ENCODE measurements at places on chromosomes 2 and 18.

DNA sequence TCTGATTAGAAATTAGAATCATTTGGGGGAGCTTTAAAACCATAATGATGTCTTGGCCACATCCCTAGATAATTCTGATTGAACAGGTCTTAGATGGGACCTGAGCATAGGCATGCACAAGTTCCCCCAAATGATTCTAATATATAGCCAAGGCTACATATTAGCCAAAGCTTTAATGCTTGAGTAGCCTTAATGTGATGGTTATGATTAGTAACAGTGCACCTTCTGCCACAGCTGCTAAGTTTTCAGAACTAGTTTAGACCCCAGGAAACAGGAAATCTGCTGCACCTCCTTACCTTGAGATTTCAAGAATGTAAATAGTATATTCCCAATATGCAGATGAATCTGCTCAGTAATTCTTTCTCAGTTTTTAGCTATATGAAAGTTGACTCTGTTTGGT, 119.8 kb downstream of the PTPN4 start:
- no peak for DNase-seq

DNA sequence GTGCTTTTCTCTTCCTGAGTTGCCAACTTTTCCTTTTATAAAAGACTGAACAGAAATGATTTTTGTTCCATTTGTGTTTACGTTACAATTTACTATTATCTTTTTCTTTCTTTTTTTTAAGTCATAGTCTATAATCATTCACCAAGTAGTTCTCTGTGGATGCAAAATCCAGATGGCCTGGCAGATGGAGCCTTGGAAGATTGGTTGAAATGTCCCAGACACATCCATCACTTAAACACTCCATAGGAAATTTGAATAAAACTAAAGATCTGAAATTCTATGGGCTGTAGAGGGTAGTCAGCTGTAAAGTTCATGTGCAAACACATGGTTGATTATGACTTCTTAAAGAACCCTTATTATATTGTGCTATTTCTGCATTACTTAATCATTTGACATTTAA, 164.8 kb upstream of the DOCK10 start:
- no peak for DNase-seq

GRCh38 chr2:25617948-25618646, 55.3 kb downstream of the DTNB start:
- no peak for DNase-seq

- DNase-seq: peak; percentile 11
Measured at GRCh38 chr2:33275689-33276444, 200.6 kb upstream of the RASGRP3 start.

DNA sequence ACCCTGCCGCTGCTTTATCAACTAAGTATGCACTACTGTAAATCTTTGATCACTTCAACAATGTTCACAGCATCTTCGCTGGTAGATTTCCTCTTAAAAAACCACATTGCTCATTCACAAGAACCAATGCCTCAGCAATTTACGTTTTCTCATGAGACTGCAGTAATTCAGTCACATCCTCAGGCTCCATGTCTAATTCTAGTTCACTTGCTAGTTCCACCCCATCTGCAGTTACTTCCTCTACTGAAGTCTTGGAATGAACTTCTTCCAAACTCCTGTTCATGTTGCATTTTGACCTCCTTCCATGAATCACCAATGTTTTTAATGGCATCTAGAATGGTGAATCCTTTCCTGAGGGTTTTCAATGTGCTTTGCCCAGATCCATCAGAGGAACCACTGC, 35.8 kb downstream of the PRELID3A start:
- DNase-seq: no peak

- no peak for DNase-seq
Measured at GRCh38 chr2:104433657-104434056, 420.3 kb upstream of the POU3F3 start.

DNA sequence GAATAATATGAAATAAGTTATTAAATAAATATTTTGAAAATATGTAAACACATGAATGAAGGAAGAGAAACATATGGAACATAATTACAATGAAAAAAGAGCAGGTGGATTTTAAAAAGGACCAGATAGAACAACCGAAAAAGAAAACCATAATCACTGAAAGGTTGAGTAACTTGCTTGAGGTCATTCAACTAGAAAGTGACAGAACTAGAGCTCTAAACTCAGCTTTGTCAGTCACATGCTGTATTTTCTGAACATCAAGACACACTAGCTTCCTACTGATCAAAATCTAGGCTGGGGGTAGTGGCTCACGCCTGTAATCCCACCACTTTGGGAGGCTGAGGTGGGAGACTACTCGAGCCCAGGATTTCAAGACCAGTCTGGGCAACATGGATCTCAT, 30.0 kb upstream of the ITGAV start:
- DNase-seq: no peak

- no peak for DNase-seq
Measured at GRCh38 chr2:21500401-21500945, 376.7 kb downstream of the TDRD15 start.

DNA sequence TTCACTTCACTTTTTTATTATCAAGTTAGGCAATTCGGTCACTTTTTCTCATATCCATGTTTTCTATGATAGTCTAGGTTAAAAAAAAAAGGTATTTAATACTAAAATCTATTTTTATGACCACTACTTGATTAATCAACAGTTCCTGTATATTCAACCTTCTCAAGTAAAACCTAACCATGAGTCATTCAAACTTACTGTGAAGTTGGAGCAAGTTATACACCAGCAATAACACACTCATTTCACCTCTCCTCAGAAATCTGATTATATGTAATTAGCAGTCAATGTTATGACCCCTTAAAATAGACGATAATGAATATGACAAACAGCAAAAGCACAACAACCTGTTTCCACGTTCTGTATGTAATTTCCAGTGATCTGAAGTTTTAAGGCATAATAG, 35.0 kb upstream of the ADAM17 start:
- DNase-seq: no peak

- DNase-seq: no peak
Measured at GRCh38 chr2:129914538-129915302, 64.7 kb upstream of the RAB6C start.

GRCh38 chr2:241555711-241556110, 2.8 kb upstream of the BOK start:
- DNase-seq: no peak

- no peak for DNase-seq
Measured at GRCh38 chr2:217662984-217663602, 339.7 kb downstream of the TNS1 start.

- no peak for DNase-seq
Measured at GRCh38 chr2:72035518-72036172, 112.0 kb downstream of the CYP26B1 start.

- no peak for DNase-seq
Measured at GRCh38 chr2:164671664-164672396, 50.5 kb upstream of the GRB14 start.

DNA sequence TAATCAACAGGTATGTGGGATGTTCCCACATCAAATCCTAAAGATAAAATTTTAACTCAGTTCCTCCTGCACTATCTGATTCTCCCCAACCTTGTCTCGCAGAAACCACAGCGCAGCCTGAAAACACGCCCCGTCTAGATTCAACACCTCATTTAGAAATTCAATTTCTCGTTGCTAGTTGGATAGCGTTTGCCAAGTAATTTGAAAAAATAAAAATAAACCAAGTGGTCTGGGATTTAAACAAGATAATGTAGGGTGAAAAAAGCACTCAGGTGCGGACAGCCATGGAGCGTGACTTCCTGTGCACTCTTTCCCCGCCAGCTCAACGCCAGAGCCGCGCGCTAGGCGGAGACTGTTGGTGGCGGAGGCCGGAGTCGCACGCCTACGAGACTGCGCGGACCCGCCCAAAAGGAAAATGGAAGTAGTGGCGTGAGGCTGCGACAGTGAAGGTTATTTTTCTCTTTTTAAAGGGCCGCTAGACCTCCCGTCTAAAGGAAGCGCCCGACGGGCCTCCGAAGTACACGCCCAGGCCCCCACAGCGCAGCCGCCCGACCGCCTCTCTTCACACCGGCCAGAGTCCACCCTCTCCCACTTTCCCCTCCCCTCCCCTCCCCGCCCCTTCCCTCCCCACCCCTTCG, 615 bp upstream of the CCNT2 start:
- DNase-seq: peak; percentile 85

DNA sequence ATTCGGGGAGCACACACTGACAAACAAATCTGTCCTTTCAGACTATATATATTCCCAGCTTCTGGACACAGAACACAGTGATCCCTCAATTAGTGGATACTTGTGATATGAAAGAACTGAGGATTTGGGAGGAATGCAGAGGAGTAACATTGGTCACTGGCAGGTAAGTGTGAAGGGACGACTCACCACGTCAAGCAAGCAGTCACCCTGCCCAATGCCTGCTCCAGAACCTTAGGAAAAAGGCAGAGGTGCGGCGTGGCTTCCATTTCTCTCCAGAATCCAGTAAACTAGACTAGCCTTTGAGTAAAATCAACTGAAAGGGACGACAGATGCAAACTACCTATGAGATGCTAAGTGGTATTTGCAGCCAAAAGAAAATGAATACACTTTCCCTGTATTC, 1.1 kb downstream of the CCDC93 start:
- no peak for DNase-seq

DNA sequence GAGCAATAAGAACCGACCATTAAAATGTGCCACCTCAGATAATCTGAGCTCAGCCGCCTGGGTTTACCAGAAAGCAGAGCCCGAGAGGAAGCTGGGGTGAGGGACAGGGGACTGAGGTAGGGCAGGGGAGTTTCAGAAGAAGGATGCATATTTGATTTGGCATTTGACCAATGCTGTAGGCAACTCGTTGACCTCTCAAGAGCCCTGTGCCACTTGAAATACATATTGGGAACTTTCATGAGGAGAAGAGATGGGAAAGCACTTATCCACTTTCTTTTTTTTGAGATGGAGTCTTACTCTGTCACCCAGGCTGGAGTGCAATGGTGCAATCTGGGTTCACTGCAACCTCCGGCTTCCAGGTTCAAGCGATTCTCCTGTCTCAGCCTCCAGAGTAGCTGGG, 148.4 kb upstream of the SPRED2 start:
- no peak for DNase-seq

DNA sequence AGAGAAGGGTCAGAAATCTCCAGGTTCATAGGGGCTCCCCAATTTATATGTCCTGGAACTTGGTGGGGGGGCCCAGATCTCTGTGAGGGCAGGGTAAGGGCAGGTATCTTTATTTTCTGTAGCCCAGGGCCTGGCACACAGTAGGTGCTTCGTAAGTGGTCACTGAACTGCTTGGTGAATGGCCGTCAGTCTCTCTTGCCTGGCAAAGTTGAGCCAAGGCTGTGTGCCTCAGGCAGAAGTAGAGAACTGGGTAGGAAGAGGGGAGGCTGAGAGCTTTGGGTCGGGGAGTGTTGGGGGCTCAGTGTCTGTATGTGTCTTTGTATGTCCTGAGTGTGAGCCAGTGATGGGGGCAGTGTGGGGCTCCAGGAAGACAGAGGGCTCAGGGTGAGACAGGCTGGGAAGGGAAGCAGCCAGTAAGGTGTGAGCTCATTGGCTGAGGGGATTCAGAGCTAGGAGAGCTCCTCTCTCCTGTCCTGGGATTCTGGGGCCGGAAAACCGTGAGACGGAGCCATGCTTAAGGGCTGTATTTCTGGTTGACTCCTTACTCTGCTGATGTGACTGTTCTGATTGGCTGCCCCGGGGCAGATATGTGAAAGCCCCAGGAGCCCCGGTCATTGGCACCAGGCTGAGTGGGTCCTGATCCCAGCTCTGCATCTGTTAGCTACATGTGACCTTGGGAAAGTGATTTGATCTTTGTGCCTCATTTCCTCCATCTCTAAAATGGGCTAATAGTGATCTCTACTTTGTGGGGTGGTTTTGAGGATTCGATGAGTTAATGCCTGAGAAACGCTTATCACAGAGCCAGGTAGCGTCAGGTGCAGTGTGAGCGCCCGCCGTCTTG, 30.3 kb downstream of the STEAP3 start:
- no peak for DNase-seq

- no peak for DNase-seq
Measured at GRCh38 chr18:1014951-1015624, 110.4 kb downstream of the ADCYAP1 start.

- no peak for DNase-seq
Measured at GRCh38 chr2:232707076-232707475, 9.9 kb downstream of the GIGYF2 start.

DNA sequence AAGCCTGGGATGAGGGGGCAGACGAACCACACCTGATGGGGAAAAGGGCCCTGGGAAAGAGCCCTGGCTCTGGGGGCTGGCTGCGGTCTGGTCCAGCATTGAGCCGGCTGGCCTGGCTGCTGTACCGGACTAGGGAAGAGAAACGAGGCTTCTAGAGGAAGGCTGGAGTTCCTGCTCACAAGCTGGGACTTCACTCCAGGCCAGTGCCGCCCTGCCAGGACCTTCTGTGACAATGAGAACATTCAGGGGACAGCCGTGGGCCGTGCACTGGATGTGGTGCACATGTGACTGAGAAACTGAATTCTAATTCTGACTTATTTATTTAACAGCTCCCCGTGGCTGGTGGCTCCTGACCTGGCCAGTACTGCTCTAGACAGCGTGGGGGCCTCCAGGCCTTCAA, 269.3 kb downstream of the HDAC4 start:
- no peak for DNase-seq

- no peak for DNase-seq
Measured at GRCh38 chr2:88601286-88601685, 26.0 kb downstream of the EIF2AK3 start.

DNA sequence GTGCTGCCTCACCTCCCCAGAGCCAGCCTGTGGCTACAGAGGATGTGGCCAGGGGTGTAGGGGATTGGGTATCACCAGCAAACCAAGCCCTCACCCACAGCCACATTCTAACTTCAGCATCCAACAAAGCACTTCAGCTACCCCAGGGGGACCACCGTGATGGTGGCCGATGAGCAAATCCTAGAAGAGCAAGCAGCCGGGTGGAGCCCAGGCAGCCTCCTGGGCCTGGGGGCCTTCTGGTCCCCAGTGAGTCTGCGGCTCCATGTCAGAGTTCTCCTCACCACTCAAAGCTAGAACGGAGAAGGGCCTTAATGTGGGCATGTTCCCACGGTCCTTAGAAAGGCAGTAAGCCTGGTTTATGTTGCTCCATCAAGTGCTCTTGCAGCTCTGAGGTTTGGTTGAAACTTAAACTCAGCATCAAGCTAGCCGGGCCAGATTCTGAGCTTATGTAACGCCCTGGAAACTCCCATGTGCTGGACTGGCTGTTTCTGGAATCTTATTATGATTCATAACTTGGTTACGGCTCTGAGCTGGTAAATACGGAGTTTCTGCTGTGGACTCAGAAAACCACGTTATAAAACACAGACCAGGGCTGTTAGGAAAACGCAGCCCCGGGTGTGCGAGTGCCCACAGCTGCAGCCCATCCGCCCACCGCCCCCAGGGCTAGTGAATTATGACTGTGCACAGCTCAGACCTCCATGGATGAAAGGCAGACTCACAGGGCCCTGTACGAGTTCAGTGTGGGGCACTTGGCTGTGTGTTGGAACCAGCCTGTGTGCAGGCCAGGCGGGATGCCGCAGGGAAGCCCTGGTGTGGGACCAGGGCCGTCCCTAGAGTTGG, 99.8 kb downstream of the SEPTIN10 start:
- DNase-seq: no peak
